Stimulated activated CD4-positive, alpha-beta T cell treated with anti-CD3 and anti-CD28 coated beads, TNF-alpha, amount 100 ng/mL, for 4 hours (primary cell): ENCODE measurements at places on chromosomes 7 and 10.

DNA sequence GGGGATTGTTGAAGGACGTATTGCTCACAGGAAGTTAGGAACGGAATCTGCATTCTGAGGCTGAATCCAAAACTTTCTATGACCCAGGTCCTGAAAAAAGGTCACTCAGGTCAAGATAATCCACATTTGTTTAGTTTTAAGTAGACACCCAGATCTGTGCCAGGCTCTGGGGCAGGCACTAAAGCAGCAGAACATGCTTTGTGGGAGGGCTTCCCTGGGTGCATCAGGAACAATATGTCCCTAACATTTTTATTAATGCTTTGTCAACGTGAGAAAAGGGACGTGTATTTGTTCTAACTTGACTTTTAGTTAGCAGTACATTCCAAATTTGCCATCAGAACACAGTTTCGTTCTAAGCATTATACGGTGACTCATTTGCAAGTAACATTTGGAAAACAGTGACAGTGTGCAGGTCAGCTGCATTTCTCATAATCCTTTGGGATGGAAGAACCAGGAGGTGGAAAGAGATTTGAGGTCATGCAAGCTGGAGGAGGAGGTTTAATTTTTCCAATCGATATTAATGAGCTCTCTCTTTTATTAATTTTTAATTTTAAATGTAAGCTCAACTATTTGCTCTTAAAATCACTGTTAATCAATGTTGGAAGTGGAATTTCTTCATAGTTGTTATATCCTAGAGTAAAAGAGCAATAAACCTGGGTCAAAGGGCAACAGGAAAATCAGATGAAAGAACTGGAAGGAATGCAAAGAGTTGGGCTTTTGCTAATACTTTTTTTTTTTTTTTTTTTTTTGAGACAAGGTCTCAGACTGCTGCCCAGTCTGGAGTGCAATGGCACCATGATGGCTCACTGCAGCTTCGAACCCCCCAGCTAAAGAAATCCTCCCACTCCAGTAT, 35.0 kb downstream of the TAS2R41 start:
- no peak for DNase-seq

DNA sequence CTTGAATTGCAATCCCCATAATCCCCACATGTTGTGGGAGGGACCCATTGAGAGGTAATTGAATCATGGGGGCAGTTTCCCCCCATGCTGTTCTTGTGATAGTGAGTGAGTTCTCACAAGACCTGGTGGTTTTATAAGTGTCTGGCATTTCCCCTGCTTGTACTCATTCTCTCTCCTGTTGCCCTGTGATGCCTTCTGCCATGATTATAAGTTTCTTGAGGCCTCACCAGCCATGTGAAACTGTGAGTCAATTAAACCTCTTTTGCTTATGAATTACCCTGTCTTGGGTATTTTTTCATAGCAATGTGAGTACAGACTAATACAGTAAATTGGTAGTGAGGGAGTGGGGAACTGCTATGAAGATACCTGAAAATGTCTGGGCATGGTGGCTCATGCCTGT, 65.0 kb downstream of the ANKRD7 start:
- DNase-seq = no peak

GRCh38 chr10:77873536-77874380, 52.8 kb downstream of the DLG5 start:
- no peak for DNase-seq

DNA sequence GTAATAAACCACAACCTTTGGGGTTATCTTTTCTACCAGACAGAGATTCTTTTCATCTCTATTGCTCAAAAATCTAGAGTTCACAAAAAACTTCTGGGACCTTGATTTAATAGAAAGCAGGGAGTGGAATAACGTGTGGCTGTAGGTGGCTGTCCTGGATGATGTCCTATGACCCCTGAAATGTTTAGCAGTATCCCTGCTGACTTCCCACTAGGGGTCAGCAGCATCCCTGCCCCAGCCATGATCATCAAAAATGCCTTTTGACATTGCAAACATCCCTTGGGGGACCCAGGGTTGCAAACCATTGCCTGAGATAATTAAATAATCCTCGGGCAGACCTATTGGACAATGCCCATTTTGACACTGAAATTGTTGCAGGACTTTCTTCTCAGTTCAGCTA, 177.1 kb downstream of the USP6NL start:
- no peak for DNase-seq

GRCh38 chr7:2843191-2843685, 870 bp downstream of the GNA12 start:
- DNase-seq = no peak

GRCh38 chr7:19051767-19052375, 65.6 kb downstream of the TWIST1 start:
- DNase-seq = peak; percentile 1
